Suprapubic skin (tissue), 4 donors: ENCODE measurements at places on chromosomes 11 and 22. TPM values are rescaled to one million over a fixed set of nuclear protein-coding genes. Genes with fewer than 3 reads are reported as not detected.

Gene OR51B5
- not detected for total RNA-seq

Gene ANKRD42
- 11.4 TPM for total RNA-seq

Gene OR6Q1
- not detected for total RNA-seq

Gene HORMAD2
- total RNA-seq = not detected

Gene IL17REL
- not detected for total RNA-seq

Gene GRM5
- total RNA-seq = not detected

Gene MYRF
- 0.24 TPM for total RNA-seq

Gene NTM
- total RNA-seq = 0.19 TPM

Gene C22orf31
- total RNA-seq = not detected

Gene IFITM1
- total RNA-seq = 78.9 TPM

DNA sequence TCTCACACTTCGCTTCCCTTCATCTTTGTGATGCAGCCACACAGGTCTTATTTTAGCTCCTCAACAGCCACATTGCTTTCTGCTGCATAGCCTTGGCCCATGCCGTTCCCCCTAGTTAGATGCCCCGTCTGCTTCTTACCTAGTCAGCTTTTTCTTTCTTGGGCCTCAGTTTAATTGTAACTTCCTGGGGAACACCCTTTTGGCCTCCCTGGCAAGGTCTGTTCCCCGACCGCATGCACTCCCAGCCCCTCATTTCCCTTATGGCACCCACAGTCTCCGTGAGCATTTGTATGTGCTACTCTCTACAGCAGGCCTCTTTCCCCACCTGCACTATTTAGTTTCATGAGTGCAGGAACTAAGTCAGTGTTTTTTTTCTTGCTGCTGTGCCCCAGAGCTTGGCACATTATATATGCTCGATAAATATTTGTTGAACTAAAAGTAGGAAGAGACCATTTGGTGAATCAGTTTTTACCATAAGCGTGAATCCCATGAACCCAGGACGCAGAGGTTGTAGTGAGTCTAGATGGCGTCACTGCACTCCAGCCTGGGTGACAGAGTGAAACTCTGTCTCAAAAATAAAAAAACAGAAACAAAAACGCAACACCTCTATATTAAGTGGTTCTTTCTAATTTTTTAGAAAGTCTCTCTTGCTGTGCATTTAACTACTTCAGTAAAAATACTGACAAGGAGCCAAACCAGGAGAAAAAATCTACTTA lies 38.5 kb downstream of the TNRC6B start:
- DNase-seq = peak; percentile 39

- DNase-seq = peak; percentile 14
Measured at GRCh38 chr11:68665436-68665835, 18.9 kb upstream of the GAL start.

GRCh38 chr22:26385164-26385563 lies 43.9 kb upstream of the ASPHD2 start:
- DNase-seq = no peak

DNA sequence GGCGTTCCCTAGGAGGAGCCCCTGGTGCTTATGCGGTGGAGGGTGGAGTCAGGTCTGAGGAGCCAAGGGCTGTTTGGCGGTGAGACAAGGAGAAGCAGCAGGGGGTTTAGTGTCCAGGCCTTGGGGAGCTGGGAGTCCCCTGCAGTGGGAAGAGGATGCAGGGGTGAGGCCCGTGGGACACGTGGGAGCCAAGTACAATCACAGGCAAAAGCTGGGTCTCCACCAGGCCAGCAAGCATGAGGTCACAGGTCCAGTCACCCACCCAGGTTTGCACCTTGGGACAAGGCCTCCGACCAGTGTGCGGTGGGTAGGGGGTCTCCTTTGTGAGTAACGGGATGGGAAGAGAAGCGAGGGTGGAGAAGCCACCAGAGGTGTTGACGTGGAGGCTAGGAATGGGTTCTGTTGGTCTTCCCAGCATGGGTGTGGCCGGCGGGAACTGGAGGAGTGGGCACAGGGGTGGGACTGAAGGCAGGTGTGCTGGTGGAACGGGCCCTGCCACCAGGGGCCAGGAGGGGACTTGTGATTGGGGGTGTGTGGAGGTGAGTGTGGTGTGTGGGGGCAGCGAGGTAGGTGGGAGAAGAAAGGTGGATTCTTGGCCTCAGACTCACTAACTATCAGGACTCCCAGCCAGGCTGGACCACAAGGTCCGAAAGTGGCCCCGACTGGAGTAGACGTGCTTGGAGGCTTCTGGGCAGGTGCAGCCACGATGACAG lies 953.6 kb downstream of the TBC1D22A start:
- no peak for DNase-seq

DNA sequence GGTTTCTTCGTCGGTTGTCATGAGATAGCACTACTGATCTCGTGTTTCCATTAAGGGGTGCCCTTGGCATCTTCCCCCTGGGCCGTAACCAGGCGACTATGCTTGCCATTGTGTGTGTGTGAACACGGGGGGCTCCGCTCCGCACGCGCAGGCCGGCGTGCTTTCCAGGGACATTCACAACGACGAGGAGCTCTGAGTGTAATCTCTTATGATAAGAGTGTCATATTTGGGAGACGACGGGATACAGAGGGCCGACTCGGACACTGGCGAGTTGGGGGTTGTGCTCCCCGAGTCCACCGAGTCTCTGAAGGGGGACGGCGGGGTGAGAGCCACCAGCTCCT lies 170.9 kb upstream of the CTSC start:
- DNase-seq = no peak

DNA sequence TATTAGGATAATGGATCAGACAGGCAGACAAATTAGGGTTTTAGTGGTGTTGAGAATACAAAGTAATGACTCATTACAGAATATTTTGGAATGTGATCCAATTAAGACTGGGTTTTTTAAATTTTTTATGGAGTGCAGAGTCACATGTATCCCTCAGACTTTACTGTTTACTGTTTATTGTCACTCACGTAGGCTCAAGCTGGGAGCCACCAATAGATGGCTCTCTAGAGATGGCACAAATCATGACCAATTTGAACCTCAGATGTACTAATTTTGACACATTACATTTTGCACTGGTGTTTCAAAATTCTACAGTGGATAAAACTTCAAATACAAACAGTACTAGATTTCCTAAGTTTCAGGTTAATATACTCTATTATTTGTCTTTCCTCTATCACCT lies 53.6 kb upstream of the ANO3 start:
- no peak for DNase-seq

DNA sequence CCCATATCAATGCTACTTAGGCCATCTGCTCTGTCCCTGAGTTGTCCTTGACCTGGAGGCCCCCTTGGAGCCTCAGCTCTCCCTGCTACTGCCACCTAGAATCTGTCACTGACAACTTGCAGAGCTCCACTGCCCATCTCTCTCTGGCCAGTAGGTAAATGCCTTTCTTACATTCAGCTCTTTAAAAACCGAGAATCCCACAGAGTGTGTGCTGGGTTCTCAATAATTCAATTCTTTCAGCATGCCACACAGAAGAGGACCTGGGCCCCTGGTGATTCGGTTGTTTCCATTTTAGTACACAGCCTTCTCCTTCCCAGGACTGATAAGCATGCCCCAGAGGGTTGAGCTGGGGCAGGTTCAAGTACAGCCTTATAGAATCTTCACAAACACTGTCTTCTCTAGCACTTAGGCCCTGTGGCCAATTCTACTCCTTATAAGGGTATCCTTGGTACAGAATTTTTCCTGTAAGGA lies 22.0 kb upstream of the IPO7 start:
- no peak for DNase-seq

GRCh38 chr22:24772493-24773220 lies 1.9 kb downstream of the PIWIL3 start:
- DNase-seq = no peak

- no peak for DNase-seq
Measured at GRCh38 chr11:32529994-32530588, 53.5 kb upstream of the EIF3M start.

DNA sequence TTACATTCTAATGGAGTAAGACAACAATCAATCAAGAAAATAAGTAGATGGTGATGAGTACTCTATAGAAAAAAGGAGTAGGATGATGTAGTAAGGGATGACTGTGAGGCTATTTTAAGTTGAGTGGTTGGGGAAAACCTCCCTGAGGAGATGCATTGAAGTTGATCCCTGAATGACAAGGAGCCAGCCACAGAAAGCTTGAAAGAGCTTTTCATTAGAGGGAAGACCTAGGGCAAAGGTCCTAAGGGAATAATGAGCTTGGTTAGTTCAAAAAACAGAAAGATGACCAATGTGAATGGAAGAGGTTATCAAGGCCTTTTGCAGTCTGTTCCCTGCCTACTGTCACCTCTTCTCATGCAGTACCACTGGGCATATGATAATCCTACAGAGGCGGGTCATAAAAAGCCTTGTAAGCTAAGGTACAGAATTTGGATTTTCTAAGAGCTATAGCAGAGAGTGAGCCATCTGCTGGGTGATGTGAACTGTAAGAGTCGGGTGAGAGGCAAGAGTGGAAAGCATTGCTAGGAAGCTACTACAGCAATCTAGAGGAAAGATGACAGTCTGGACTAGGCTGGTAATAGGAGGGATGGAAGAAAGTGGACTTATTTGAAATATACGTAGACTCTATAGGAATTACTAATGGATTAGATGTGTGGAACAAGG lies 3.1 kb downstream of the PPP2R1B start:
- DNase-seq = no peak

DNA sequence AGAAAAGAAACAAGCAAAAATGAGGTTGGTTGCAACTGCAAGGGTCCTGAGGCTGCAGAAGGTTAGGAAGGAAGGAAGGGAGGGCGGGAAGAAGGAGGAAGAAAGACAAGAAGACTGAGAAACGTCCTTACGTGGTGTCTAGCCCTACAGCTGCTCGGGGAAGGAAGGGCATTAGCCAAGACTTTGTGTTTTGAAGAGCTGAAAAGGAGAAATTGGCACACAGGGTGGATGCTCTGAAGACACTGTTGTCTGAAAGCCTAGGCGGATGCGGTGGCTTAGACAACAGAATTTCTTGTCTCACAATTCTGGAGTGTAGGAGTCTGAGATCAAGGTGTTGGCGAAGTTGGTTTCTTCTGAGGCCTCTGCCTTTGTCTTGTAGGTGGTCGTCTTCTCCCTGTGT lies 60.7 kb downstream of the MCM5 start:
- no peak for DNase-seq

- no peak for DNase-seq
Measured at GRCh38 chr11:74397501-74398243, 561 bp downstream of the PGM2L1 start.

- no peak for DNase-seq
Measured at GRCh38 chr11:129803533-129803932, 12.1 kb upstream of the TMEM45B start.
